Aorta (tissue), 5 donors: ENCODE measurements at places on chromosomes 11 and 22. TPM values are rescaled to one million over a fixed set of nuclear protein-coding genes. Genes with fewer than 3 reads are reported as not detected.

DNA sequence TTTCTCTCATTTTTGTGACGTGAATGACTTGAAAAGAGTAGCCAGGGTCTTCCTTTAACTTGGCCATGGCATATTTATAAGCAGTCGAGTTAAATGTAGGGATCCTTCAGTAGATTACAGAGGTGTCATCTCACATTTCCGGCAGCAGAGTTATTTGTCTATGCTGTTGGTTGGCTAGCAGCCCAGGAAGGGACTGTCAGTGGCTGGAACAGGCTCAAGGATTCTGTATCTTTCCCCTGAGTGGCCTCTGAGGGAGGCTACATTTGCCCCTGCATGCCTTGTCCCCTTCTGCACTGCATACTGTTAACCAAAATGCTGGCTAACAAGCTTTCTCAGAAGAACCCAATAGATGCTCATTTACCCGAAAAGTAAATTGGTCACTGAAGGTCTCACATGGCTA is 187.6 kb downstream of the PGR start:
- no peaks in the 10 kb centered on the region for H3K4me1 ChIP-seq
- no peak overlapping the region for H3K4me3 ChIP-seq
- no peaks in the 10 kb centered on the region for H3K27me3 ChIP-seq
- DNase-seq = no peak

GRCh38 chr11:94933223-94934130 is 39.9 kb downstream of the CWC15 start:
- H3K36me3 ChIP-seq = no peaks in the 10 kb centered on the region
- DNase-seq = no peak
- H3K27me3 ChIP-seq = no peaks in the 10 kb centered on the region
- no peak overlapping the region for H3K27ac ChIP-seq
- H3K4me3 ChIP-seq = no peak overlapping the region

DNA sequence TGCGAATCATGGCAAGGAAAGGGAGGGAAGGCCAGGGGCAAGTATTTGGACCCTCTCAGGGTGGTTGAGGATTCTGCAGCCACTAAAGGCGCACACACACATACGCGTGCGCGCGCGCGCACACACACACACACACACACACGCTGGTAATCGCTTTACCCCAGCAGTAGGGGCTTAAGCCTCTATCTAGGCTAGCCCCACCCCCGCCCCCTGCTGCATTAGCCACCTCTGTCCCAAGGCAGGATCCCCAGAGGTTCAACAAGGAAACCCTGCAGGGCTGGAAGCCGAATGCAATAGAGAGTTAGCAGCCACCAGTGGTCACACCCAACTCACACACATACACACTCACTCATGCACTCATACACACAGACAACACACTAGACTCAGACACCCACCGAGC is 28.6 kb upstream of the ELFN2 start:
- H3K27me3 ChIP-seq = no peaks in the 10 kb centered on the region
- H3K36me3 ChIP-seq = no peaks in the 10 kb centered on the region
- no peaks in the 10 kb centered on the region for H3K4me1 ChIP-seq
- H3K27ac ChIP-seq = no peak overlapping the region
- no peak overlapping the region for H3K4me3 ChIP-seq
- DNase-seq = no peak

GRCh38 chr11:71304045-71304444 is 51.7 kb upstream of the SHANK2 start:
- no peak for DNase-seq
- H3K27ac ChIP-seq = no peak overlapping the region
- H3K36me3 ChIP-seq = no peaks in the 10 kb centered on the region
- no peaks in the 10 kb centered on the region for H3K4me1 ChIP-seq

DNA sequence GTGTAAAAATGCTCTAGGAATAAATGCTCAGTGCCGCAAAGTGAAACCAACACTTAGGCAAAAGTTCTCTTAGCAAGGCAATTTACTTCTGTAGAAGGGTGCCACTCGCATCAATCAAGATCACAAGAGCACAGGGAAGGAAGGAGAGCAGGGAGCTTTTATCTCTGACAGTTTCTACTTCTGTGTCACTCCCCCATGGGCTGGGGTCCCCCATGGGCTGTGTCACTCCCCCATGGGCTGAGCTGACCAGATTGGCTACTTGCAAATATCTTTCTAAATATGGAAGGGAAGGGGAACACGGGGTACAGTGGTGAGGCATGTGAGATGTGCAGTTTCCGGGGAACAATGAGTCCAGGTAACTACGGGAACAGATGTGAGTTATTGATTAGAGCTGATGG is 397 bp downstream of the OR52N2 start:
- no peaks in the 10 kb centered on the region for H3K4me1 ChIP-seq
- no peaks in the 10 kb centered on the region for H3K36me3 ChIP-seq
- peak overlapping the region; percentile 18 for H3K4me3 ChIP-seq
- no peak overlapping the region for H3K27ac ChIP-seq

DNA sequence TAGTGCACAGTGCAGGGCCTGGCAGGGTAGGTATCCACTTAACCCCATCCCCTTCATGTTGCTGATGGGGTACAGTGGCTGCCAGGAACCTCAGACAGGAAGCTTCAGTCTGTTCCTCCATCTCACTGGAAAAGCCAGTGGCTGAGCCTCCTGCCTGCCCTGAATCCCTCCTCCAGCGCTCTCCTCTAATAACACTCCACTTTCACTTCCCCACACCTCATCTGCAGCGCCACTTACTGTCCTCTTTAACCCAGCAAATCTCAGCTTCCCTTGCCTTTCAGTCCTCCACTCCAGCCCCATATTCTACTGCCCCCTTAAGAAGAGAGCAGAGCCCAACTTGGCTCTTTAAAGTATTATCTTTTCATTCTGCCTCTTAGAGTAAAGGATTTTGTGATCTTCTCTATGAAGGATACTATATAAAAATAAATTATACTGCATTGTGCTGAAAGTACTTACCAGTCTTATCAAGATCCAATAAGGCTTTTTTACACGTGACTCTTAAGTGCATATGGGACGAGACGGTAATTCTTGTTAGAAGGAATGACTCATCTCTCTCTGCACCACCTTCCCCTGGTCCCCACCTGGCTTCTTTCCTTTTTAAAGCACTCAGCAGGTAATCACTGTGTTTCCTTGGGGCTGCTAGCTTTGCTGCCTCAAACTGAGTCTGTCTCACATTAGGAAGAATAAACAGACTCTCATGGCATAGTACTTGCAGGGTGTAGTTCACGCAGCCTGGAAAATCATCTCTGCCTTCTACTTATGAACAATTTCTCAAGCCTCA is 238.0 kb upstream of the NARS2 start:
- H3K27me3 ChIP-seq = no peaks in the 10 kb centered on the region
- no peak overlapping the region for H3K4me3 ChIP-seq
- no peak for DNase-seq
- no peak overlapping the region for H3K27ac ChIP-seq
- H3K36me3 ChIP-seq = no peaks in the 10 kb centered on the region
- H3K4me1 ChIP-seq = no peaks in the 10 kb centered on the region

GRCh38 chr11:123822032-123822431 is 15.9 kb upstream of the OR6M1 start:
- H3K27ac ChIP-seq = no peak overlapping the region
- H3K4me1 ChIP-seq = no peaks in the 10 kb centered on the region
- no peak for DNase-seq
- no peak overlapping the region for H3K4me3 ChIP-seq

DNA sequence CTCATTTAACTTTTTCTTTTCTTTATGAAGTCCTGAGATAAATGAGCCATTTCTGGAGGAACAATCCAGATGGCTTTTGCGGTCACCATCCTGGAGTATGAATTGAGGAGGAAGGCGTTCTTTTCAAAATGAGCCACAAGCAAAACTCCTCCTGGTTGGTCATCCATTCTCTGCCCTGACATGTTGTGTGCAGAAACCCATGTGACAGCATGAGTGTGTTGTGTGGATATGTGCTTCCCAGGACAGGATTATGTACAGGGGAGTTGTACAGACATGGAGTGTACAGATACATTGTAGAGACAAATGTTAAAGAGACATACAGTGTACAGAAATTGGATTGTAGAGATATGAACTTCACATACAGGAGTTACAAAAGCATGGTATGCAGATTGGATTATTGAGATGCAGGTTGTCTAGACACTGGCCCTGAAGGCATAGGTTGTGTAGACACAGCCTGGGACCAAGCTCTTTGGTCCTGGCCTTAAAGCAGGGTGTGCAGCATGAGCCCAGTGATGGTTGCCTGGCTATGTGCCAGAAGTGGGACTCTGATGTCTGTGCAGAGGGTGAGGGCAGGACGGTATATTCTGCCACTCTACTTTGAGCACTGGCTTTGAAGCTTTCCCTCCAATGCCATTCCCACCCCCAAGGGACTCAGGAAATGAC is 178.5 kb upstream of the ZBED5 start:
- H3K27ac ChIP-seq = no peak overlapping the region
- no peaks in the 10 kb centered on the region for H3K36me3 ChIP-seq
- no peak overlapping the region for H3K4me3 ChIP-seq
- DNase-seq = no peak
- H3K4me1 ChIP-seq = no peaks in the 10 kb centered on the region
- no peaks in the 10 kb centered on the region for H3K27me3 ChIP-seq

DNA sequence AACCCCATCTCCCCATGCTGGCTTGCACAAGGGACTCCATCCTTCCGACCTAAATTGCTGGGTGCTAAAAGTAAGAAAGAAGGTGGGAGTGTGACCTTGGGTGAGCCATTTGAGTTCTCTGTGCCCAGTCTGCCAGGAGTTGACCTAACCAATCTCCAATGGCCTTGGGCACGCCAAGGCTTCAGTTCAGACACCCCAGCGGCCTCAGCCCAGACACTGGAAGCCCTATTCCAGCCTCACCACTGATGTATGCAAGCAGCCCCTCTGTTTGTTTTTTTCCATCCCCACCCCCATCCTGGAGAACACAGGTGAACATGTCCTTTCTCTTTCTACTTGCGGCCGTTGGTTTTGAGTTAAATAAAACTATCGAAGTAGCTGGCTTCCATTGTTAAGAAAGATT is 31.9 kb downstream of the MYH9 start:
- DNase-seq = no peak
- H3K4me3 ChIP-seq = no peak overlapping the region
- H3K36me3 ChIP-seq = no peaks in the 10 kb centered on the region
- H3K4me1 ChIP-seq = peaks cover 17% of the 10 kb centered on the region
- no peaks in the 10 kb centered on the region for H3K27me3 ChIP-seq

DNA sequence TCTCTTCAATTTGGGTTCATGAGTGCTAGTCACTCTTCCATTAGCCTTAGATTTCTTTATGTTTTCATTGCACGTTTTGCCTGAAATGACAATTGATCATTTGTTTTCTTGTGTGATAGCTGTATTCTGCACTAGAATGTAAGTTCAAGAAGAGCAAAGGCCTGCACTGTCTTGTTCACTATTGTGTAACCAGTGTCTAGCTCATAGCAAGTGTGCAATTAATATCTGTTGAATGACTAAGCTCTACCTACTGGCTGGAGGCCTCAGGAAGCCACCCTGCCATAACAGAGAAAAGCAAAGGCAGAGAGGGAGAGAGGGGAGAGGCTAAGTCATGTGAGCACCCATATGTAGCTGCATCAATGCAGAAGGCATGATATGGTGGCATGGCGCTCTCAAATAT is 292.8 kb upstream of the SYN3 start:
- no peak overlapping the region for H3K4me3 ChIP-seq
- H3K4me1 ChIP-seq = peaks cover 6% of the 10 kb centered on the region
- no peak overlapping the region for H3K27ac ChIP-seq
- DNase-seq = no peak

DNA sequence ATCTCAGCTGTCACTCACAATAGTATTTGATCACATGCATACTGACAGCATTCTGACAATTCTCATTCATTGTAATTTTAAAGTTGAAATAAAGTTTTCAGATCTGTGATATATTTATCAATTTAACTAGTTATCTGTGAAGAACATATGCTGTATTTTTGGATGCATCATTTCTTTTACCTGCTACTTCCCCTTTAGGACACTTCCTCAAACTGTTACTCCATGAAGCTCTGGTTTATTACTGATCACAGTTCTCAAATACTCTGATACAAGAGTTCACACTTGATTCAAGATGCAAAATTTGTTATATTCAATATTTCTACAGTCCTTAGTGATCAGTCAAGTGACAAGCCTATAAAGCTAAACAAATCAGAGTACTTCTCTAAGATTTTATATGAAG is 1655.2 kb downstream of the LRRC4C start:
- H3K4me3 ChIP-seq = no peak overlapping the region
- H3K27ac ChIP-seq = no peak overlapping the region
- no peaks in the 10 kb centered on the region for H3K27me3 ChIP-seq
- DNase-seq = no peak

- H3K36me3 ChIP-seq = no peaks in the 10 kb centered on the region
- DNase-seq = no peak
- H3K4me3 ChIP-seq = no peak overlapping the region
- H3K27ac ChIP-seq = no peak overlapping the region
Measured at GRCh38 chr11:37811349-37811748, 1213.3 kb upstream of the RAG2 start.

DNA sequence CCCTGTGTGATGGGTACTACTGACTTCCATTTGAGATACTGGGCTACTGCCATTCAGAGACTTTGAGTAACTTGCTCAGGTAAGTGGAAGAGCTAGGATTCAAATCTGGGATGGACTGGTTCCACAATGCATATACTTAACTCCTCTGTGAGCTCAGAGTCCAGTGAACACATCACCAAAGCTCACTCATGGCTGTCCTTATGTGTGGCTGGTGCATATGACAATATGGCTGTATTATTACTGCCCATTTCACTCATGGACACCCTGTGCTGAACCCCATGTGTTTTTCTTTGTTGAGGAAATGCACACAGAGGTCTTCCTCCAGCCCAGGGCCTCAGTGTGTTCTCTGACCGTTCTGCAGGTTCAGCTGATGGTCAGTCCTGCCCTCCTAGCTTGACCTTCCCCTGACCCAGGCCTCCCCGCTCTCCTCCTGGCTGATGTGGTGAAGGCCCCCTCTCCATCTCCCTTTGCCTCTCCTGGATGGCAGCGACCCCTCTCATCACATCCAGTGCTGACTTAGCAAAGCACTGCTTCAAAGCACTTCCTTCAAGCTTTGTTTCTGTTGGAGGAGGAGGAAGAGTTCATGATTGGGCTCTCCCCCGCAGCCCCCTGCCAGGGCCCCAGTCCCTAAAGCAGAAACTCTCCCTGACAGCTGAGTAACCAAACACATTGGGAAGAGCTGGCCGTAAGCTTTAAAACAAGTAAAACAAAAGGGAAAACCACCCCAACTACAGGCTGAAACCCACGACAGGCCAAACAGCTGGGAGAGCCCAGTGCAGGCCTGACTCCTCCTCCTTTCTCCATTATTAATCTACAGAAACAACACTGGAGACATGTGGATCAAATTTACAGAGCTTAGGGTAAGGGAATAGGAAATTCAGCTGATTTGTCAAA is 101.2 kb downstream of the NAT10 start:
- no peaks in the 10 kb centered on the region for H3K27me3 ChIP-seq
- no peak for DNase-seq
- H3K36me3 ChIP-seq = no peaks in the 10 kb centered on the region

GRCh38 chr11:114307524-114308203 is 11.5 kb downstream of the NNMT start:
- DNase-seq = peak; percentile 87
- peak overlapping the region; percentile 100 for H3K27ac ChIP-seq
- peak overlapping the region; percentile 24 for H3K4me3 ChIP-seq
- H3K4me1 ChIP-seq = peaks cover 13% of the 10 kb centered on the region

The BBOX1 gene
- total RNA-seq = not detected

The RRM1 gene
- total RNA-seq = 33.5 TPM

The SCGB1C1 gene
- total RNA-seq = not detected

The ABCG4 gene
- total RNA-seq = 0.45 TPM

The LIMK2 gene
- 55.2 TPM for total RNA-seq

The RTN4R gene
- 1.3 TPM for total RNA-seq

The LIF gene
- total RNA-seq = 4.5 TPM

The TIGD3 gene
- 0.16 TPM for total RNA-seq
